Neural crest cell (in vitro differentiated cells): ENCODE measurements at places on chromosomes 1 and 21.

DNA sequence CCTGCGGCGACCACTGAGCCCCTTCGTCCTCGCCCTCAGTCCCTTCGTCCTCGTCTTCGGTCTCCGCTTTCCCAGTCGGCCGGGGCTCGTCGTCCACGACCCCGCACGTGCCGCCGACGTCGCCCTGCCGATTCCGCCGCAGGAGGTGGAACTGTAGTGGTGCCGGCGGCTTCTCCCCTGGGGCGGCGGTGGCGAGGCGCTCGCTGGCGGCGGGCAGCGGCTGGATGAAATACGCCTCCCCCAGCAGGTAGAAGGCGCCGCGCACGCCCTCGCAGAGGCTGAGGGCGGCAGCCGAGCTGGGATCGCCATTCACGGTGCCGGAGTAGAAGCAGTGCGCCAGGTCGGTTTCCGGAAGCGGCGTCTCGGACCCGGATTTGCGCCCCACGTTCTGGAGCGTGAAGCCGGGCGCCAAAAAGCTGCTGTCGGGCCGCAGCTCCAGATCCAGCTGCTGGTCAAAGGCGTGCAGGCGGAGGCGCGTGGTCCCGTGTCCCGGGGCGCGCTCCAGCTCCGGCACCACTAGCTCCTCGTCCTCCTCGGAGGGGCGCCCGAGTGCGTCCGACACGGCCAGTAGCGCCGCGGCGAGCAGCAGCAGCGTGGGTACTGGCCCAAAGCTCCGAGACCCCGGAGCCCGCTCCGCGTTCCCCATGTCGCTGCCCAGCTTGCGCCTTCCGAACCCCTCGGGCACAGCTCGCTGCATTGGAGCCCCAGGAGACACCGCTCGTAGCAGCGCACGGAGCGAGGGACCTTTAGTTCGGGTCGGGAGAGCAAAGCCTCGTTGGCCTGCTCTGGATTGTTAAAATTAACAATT is 747 bp downstream of the ADAMTS1 start:
- DNase-seq: peak; percentile 40

GRCh38 chr1:41330588-41331545 is 30.4 kb upstream of the FOXO6 start:
- no peak for DNase-seq

DNA sequence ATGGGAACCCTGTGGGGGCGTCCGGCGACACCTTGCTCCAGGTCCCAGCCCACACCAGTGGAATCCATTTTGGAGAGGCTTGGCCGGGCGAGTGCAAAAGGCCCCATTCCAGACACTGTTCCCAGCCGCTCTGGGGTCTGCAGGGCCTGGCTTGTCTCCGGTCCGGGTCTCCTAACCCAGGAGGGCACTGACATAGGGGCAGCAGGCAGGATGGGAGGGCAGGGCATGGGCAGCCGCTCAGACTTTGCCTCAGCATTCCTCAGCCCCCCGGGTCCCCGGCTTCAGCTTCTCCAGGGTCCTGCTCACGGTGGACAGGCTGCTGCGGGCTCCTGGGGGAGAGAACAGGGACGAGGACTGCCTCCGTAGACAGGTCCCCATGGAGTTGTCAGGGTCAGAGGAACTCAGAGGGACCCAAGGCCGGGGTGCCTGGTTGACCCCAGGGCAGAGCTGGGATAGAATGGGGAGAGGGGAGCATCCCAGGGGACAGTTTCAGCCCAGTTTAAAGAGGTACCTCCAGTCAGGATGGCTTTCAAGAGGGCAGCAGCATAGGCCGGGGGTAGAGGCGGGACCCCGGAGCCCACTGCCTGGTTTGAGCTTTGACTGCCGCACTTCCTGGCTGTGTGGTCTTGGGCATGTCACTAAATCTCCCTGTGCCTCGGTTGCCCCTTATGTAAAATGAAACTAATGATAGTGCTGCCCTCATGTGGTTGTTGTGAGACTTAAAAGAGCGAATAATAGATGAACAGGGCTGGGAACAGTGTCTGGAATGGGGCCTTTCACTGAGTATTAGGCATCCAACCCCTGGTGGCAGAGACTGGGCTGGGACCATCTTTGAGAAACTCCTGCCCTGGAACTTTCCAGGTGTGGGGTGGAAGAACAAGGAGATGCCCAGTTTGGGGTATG is 3.7 kb downstream of the KNCN start:
- DNase-seq: no peak

- no peak for DNase-seq
Measured at GRCh38 chr1:246001142-246001836, 505.8 kb downstream of the SMYD3 start.

DNA sequence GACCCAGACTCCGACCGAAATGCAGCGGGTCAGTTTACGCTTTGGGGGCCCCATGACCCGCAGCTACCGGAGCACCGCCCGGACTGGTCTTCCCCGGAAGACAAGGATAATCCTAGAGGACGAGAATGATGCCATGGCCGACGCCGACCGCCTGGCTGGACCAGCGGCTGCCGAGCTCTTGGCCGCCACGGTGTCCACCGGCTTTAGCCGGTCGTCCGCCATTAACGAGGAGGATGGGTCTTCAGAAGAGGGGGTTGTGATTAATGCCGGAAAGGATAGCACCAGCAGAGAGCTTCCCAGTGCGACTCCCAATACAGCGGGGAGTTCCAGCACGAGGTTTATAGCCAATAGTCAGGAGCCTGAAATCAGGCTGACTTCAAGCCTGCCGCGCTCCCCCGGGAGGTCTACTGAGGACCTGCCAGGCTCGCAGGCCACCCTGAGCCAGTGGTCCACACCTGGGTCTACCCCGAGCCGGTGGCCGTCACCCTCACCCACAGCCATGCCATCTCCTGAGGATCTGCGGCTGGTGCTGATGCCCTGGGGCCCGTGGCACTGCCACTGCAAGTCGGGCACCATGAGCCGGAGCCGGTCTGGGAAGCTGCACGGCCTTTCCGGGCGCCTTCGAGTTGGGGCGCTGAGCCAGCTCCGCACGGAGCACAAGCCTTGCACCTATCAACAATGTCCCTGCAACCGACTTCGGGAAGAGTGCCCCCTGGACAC is 534 bp downstream of the C1orf56 start:
- peak; percentile 64 for DNase-seq

GRCh38 chr1:942864-943533 is 16.1 kb downstream of the NOC2L start:
- no peak for DNase-seq

GRCh38 chr1:78797108-78797781 is 147.6 kb downstream of the IFI44 start:
- DNase-seq: no peak

- DNase-seq: peak; percentile 61
Measured at GRCh38 chr21:36104317-36105300, 30.3 kb upstream of the CBR3 start.

DNA sequence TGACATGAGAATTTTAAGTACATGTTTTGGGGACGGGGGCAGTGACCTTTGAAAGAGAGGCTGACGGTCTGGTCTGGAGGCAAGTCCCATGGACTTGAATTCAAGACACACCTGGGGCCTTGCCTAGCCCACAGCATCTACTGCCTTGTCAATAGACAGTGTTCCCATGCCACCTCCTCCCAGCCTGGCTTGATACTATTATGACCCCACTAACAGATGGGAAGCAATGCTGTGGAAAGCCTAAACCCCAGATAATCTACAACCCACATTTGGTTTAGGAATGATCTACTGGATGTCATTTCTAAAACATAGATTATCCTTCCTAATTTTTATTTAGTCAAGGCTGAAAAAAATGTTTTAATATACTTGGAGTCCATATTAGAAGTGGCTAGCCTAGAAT is 17.8 kb upstream of the NFASC start:
- no peak for DNase-seq

- no peak for DNase-seq
Measured at GRCh38 chr1:29447368-29447767, 211.0 kb downstream of the PTPRU start.

GRCh38 chr21:28959367-28960099 is 33.1 kb downstream of the LTN1 start:
- DNase-seq: no peak

DNA sequence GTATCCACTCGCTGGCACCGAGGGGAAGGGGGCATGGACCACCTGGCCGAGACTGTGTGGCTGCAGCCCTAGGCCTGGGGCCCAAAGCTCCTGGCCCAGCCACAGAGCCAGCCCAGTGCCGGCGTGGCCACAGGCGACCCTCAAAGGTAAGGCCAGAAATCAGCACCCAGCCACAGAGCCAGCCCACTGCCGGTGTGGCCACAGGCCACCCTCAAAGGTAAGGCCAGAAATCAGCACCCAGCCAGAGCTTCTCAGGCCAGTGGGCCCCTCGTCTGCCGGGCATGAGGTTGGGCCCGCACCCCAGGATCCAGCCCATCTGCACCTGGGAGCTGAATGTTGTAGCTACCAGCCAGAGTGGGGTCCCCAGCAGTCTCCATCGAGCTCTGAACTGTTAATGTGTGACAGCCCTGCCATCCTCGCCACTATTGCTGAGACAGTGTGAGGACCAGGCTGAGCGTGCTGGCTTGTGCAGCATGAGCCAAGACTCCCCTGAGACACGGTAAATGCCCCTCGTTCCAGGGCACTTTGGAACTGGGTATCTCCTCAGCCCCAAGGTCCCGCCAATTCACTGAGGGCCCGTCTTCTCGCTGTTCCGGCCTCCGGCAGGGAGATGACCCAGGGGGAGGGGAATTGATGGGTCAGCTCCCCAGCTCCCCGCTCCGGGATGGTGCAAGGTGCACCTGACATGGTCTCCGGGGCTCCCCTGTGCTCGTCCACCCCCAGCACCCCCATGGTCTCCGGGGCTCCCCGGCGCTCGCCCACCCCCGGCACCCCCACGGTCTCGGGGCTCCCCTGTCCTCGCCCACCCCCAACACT is 4.7 kb upstream of the FTCD start:
- DNase-seq: no peak

DNA sequence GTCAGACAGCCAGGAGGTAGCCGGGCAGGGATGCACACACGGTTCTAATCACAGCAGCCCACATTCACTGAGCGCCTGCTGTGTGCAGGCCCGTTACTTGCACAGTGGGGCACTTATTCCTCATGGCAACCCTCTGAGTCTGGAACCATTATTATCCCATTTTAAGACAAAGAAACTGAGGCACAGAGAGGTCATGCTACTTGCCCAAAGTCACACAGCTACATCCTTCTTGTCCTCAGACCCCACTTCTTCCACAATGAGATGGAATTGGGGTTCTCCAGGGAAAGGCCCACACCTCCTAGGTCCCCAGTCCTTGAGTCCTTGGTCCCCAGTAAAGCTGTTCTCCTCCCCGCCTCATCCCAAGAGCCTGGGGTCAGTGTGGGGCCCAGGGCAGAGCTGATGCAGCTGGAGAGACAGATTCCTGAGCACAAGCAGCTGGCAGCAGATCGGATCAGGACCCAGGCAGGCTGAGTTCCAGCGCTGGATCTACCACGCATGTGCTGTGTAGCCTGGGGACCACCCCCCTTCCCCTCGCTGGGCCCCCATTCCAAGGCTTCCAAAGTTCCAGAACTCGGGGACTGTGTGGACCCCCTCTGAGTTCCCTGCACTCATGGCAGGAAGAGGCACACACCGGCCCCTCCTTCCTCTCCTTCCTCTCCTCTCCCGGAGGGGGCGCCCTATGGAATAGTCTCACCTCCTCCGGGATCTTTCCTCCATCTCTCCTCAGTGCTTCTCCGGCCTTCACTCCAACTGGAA is 393.4 kb downstream of the MATN1 start:
- no peak for DNase-seq

- peak; percentile 98 for DNase-seq
Measured at GRCh38 chr1:156892190-156893047, 1.1 kb upstream of the PEAR1 start.

GRCh38 chr1:55346586-55346985 is 131.4 kb upstream of the USP24 start:
- DNase-seq: no peak

DNA sequence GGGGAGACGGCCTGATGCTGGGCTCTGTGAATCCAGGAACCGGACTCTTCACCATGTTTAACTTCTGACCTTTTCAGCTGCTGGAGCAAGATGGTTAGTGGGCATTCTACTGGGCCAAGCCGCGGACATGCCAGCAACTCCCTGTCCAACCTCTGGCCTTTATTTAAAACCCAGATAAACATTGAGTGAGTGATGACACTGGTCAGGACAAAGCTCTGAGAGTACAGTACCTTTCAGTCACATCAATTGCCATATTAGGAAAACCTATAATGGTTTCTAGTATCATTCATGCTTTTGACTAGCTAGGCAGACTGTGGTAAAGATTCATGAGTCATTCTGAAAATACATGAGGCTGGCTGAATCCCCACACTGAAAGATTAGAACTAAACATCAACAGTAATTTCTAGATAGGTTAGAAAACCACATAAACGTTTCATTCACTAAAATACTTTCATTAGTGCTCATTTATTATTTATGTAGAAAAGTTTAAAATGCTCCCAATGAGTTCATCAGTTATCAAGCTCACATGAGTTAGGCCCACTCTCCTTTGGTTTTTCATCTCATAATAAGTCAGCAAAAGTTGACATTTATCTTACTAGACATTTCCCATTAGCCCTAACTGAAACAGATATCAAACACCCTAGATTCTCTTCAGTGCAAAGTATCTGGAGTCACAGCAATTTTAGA is 7.1 kb upstream of the ACTA1 start:
- DNase-seq: no peak

DNA sequence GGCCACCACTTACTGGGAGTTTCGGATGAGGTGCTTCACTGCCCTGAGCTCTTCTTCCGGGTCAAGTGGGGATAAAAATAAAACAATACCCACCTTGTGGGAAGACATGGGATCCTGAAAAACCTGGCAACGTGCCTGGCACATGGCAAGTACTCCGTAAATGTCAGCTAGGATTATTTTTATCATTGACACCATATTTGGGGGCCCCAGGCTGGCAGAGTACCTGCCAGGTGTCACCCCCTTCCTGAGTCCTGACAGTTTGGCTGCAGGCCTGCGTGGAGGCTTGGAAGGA is 9.2 kb upstream of the EPHA2 start:
- no peak for DNase-seq

DNA sequence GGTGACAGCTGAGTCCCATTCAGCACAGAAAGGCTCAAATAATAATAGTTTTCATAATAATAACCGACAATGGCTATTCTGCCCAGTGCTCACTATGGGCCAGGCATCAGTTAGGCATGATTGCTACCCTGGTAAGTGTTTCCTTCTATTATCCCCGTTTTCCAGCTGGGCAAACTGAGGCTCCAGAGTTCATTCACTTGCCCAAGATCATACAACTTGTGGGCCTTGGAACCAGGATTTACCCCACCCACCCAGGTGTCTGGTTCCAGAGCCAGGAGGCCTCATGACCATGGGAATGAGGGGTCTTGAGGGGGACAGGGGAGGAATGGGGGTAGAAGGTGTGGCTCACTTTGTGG is 518 bp downstream of the PLOD1 start:
- no peak for DNase-seq

DNA sequence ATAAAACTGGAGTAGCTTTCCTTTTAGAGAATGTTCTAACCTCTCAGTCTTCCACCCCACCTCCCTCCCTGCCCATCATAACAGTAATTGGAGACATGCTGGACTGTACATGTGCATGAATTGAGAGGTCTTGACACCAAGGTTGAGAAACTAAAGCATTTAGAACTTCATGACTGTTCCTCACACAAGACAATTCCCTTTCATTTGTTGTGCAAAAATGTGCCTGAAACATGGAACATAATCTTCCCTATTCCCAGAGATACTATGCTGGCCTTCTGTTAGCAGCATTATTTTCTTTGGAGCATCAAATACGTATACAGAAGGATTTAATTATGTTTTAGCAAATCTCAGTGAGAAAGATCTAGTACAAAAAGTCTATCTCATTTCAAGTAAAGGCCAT is 97.5 kb upstream of the KCNE2 start:
- no peak for DNase-seq

GRCh38 chr1:233412812-233413211 is 85.3 kb downstream of the MAP3K21 start:
- DNase-seq: no peak
